ENCODE measurements at places on chromosomes 5 and 9.

- DNase-seq, result no peak
These were observed 93.0 kb downstream of the FGF18 start for GRCh38 chr5:171512397-171512796.

DNA sequence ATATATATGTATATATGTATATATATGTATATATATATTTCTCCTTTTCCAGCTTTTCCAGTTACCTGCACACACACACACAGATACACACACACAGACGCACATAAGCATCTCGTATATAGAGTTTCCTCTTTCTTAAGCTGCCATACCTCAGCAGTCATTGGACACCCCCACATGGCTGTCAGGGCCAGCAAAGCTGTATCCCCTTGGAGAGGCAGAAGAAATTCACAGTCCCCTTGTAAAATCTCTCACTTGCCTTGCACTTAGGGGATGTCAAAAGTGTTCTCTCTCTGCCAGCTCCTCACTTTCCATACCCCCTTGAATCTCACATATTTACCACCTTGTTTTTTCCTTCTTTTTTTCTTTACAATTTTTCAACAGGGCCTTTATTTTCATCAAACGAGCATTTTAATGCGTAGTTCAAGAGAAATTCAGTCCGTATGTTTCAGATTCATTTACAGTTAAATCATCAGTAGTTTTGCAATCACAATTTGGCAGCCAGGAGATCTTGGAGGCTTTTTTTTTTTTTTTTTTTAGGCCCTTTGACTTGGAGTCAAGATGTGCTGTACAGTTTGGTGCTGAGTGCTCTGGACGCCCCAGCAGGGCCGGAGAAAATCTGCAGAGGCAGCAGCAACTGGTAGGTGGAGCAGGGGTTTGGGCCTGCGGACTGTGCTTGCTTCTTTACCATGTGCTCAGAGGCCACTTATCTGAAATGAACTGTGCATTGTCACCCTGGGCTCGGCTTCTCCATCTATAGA, 244.9 kb upstream of the KLF4 start:
- no peak for DNase-seq

- no peak for DNase-seq
These were observed 138.6 kb downstream of the NUDT12 start for GRCh38 chr5:103424026-103424425.

GRCh38 chr5:83107692-83108420, 30.5 kb downstream of the XRCC4 start:
- DNase-seq, result no peak

GRCh38 chr5:65359569-65359968, 122.2 kb downstream of the ADAMTS6 start:
- DNase-seq, result no peak

Data from cortex of kidney (tissue), 1 donor.